ENCODE measurements at places on chromosomes 4 and X.

GRCh38 chr4:99205153-99205979 lies 13.7 kb downstream of the ADH6 start:
- DNase-seq, result no peak

DNA sequence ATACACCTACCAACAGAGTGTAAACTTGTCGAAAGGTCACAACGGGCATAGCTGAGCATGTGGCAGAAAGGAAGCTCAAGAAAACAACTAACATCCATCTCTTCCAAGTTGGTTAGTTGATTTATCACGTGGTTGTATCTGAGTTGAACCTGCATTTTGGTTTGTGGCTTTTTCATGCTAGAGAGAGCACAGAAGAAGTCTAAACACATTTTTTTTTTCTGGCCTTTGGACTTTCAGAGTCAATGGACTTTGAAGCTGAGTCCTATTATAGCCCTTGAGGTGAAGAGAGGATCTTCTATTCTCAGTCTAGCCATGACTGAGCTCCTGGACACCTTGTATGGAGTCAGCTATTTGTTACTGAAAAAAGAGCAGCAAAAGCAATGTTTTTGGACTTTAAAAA lies 150.6 kb upstream of the TRPC5 start:
- no peak for DNase-seq

DNA sequence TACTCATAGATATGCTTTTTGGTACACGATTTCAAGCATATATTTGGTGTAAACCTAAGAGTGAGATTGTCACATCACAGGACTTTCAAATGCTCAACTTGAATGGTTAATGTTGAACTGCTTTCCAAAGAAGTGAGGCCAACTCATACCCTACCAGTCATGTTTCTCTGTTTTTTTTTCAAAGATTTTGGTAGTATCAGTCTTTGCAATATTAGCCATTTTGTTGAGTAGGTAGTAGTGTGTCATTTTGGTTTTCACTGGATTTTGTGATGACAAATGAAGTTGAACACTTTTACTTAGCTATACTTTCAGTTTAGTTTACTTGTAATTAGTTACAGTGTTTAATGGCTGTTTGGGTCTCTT lies 12.5 kb upstream of the HS3ST1 start:
- DNase-seq, result no peak

GRCh38 chr4:26067035-26067434 lies 153.0 kb downstream of the SMIM20 start:
- no peak for DNase-seq

DNA sequence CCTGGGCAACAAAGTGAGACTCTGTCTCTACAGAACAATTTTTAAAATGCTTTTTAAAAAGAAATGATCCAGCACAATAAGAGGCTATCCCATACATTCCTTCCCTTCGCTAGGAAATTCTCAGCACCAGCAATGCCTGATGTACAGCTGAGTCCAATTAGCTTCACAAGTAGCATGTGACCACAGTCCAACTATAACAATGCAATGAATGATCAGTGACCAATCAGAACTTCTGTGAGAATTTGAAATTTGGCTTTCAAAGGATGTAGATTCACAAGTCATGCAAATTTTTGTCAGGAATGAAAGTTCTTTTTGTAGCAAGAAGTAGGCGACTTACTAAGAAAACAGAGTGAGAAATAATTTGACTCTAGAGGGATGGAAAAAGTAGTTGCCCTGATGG lies 278.5 kb upstream of the UGT8 start:
- DNase-seq, result no peak

DNA sequence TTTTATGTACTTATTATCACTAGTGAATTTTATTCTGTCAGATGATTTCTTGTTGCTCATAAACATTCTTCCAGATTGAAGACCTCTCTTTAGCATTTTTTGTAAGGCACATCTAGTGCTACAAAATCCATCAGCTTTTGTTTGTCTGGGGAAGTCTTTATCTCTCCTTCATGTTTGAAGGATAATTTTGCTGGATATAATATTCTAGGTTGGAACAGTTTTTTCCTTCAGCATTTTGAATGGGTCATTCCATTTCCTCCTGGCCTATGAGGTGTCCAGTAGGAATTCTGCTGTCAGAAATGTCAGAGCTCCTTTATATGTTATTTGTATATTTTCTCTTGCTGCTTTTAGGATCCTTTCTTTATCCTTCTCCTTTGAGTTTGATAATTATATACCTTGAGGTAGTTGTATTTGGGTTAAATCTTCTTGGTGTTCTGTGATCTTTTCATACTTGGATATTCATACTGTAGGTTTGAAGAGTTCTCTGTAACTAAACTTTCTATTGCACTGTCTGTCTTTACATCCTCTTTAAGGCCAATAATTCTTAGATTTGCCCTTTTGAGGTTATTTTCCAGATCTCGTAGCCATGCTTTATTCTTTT lies 58.3 kb downstream of the PTPN13 start:
- DNase-seq, result no peak

- DNase-seq, result no peak
These were observed 352.6 kb downstream of the INPP4B start for GRCh38 chr4:142493255-142494110.

DNA sequence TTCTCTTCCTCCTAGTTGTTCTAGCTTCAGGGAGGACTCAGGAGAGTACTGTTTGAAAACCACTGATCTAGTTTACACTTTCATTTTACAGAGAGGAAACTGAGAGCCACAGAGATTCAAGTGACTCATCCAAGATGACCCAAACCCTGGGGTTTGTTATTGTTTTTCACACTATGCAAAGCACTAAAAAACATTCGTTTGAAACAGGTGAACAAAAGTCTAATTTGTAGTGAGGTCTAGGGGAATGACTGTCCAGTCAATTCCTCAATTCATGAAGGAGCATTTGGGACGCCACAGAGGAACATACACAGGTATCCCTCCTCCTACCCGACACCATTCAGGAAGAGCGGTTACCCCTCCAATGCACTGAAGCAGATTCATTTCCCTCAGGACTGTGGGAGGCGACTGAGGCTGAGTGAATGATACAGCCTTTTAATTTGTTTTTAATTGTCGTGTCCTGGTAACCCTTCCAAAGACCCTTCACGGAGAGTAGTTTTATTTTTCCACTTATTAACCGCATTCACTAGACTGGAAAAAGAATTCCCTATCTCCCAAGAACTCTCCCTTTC lies 30.3 kb downstream of the TLR10 start:
- DNase-seq, result no peak

DNA sequence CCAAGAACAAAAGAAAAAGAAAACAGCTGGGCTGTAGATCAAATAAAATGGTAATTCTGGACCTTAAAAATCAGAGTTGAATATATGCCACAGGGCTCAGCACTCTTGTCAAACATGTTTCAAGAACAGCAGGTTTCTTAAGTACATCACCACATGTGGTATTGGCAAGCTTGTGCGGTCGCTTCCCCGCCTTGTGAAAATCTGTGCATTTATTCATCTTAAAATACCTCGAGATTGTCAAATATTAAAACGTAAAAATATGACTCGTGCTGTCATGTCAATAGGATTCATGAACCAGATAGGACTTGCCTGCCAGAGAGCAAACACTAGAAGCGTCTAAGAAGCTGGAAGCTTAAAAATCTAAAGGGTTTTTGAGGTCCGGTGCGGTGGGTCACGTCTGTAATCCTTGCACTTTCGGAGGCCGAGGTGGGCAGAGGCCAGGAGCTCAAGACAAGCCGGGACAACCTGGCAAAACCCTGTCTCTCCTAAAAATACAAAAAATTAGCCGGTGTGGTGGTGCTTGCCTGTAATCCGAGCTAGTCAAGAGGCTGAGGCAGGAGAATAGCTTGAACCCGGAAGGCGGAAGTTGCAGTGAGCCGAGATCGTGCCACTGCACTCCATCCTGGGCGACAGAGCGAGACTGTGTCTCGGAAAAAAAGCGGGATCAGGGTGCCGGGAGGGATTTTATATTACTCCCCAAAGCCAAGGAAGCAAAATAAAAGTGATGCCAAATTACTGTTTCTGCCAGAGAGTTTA lies 40.2 kb upstream of the TMEM154 start:
- DNase-seq, result no peak

DNA sequence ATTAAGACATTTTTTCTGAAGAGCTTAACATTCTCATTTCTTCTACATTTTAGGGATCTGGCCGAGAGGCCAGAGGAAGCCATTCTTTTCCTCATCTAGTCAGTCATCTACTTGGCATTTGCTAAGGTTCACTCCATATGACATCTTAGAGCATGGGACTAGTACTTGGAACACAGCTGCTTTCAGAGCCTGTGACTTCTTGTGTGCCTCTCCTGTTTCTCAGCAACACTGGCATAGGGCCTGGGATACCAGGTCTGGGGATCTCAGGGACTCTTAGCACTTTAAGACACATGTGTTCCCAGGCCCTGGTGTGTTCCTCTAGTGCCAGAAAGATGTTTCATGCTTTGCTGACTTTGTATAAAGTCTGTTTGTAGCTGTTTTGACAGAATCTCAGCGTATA lies 7.3 kb downstream of the PLP1 start:
- no peak for DNase-seq

GRCh38 chrX:149961572-149961971 lies 23.3 kb upstream of the EOLA2 start:
- no peak for DNase-seq

- no peak for DNase-seq
These were observed 147.2 kb downstream of the AFF2 start for GRCh38 chrX:148647651-148648050.

DNA sequence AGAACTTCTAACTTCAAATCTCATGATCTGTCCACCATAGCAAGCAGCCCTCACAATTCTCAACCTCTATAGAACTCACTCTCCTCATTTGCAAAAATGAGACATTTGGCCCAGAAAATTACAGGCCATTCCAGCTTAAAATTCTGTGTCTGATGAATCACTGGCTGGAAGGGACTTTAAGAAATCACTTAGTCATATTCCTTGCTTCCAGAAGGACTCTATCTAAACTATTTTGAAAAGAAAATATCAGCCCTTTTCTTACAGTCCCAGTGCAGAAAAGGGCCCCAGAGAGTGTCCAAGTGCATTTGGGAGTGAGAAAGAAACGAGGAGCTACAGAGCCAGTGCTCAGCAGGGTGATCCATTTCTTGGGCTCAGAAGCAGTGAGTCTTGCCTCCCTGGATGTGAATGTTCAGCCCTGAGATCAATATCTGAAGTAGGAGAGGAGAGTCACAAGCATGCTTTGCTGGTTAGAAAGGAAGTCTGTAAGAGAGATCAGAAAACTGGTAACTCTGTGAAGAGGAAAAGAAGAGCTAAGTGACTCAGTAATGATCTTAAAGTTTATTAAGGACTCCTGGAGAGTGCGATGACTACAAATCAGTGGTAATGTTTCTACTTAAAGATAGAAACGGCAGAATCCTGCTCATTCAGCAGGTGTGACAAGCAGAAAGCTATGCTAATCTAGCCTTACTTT lies 139.8 kb downstream of the PALLD start:
- DNase-seq, result no peak

GRCh38 chrX:77174680-77175519 lies 272.3 kb upstream of the FGF16 start:
- DNase-seq, result no peak

- DNase-seq, result no peak
These were observed 298.8 kb upstream of the CTSO start for GRCh38 chr4:156252358-156252921.

DNA sequence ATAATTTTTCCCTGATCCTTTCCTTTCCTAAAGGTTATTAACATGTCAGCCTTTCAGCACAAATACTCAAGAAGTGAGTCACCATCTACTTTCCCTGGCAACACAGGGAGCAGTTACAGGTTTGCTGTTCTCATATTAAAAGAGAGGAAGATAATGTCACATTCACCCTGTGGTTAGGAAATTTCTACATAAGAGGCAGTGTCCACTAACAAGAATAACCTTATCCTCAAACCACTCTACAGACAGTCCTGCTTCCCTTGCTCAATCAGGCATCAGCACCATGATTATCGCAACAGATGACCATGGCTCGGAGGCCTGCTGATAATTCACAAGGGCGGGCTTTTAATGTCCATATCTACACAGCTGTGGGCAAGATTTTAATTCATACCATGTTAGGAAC lies 30.9 kb downstream of the RNF150 start:
- no peak for DNase-seq

DNA sequence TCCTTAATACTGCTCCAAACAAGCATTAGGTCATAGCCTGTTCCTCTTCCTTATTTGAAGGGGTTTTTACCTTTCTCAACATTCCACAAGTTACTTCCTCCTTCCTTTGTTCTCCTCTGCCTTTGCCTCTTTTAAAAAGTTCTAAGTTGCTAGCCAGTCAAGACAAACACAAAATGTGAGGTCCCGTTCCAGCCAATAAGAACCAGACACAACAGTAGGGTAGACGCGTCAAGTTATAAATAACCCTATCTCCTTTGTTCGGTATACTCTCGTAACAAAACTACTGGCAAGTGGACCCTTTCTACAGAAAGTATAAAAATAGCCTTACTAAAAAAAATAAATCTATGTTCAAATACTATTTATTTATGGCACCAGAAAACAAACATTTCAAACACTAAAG lies 6.3 kb upstream of the ACE2 start:
- no peak for DNase-seq

DNA sequence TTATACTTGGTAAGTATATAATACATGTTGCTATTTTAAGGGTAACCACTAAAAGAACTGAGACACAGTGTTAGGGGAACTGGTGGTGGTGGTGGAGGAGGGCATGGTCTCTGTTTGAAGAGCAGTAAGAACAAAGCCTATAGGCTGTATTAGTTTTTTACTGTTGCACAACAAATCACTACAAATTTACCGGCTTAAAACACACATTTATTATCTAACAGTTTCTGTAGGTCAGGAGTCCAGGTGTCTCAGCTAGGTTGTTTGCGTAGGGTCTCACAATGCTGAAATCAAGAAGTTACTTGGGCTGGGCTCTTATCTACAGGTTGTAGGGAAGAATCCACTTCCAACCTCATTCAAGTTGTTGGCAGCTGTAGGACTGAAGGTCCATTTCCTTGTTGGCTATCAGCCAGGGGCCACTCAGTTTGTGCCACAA lies 52.6 kb downstream of the CASK start:
- DNase-seq, result no peak

DNA sequence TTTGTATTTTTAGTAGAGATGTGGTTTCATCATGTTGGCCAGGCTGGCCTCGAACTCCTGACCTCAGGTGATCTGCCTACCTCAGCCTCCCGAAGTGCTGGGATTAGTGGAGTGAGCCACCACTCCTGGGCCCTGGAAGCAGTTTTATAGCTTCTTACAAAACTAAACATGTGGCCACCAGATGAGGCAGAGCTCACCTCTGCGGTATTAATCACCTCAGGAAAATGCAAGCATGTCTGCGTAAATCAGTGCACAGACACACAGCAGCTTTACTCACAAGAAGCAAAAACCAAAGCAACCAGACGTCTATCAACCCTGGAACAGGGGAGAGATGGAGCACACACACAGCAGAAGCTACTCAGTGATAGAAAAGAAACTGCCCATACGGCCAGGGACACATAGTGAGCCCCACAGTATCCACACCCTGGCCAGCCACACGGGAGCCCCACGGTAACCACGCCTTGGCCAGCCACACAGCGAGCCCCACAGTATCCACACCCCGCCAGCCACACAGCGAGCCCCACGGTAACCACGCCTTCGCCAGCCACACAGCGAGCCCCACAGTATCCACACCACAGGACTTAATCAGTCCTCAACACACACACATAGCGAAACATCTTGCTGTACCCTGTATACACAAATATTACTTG lies 30.2 kb downstream of the PPP2R3B start:
- DNase-seq, result no peak

- DNase-seq, result no peak
These were observed 3.1 kb downstream of the MTMR1 start for GRCh38 chrX:150696331-150696730.

All from NCI-H1048 (cell line).